Hepatocyte (in vitro differentiated cells): ENCODE measurements at places on chromosomes 13 and 19. TPM values are rescaled to one million over a fixed set of nuclear protein-coding genes. Genes with fewer than 3 reads are reported as not detected.

The SLC7A10 gene
- 4.5 and 5.5 TPM in 2 replicates for total RNA-seq

The IRGC gene
- not detected in 2 replicates for total RNA-seq

The SPACA4 gene
- not detected in 2 replicates for total RNA-seq

The LILRA1 gene
- total RNA-seq, result not detected in 2 replicates

The USHBP1 gene
- 3.0 TPM in 1 of 2 replicates, not detected in the other for total RNA-seq
